Muscle of arm (tissue), 14 donors: ENCODE measurements at places on chromosomes 16 and 17. TPM values are rescaled to one million over a fixed set of nuclear protein-coding genes. Genes with fewer than 3 reads are reported as not detected.

DNA sequence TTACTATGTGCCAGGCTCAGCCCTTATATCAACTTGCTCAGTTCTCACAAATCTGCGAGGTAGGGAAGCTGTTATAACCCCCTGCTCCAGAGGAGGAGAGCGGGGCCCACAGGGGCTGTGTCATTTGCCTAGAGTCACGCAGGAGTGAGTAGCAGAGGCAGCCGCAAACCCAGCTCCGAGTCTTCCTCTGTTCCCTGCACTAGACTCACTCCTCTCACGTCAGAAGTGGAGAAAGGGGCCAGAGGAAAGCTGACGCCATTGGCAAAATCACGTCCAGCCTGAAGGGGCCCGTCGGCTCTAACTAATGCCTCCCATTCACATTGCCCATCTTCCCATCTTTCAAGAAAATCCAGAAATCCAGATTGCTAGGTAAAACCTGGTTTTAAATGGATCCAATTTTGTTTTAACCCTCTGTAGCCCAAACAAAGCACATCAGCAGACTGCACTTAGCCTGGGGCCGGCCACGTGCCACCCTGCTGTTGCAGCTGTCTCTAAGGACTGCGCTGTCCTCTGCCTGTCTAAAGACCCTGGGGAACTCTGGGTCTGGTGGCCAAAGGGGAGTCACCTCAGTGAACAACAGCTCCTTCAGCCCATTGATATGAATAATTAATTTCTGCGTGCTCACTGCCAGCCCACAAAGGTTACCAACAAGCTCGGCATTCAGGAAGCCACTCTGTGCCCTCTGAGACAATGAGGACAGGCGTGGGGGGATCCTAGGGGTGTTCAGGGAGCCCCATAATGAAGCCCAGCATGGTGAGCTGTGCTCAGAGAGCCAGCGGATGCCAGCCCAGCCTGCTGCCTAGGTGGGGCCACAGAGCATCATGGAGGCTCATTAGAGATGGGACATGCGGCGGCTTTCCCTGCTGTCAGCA is 36.7 kb upstream of the ABR start:
- DNase-seq = no peak

DNA sequence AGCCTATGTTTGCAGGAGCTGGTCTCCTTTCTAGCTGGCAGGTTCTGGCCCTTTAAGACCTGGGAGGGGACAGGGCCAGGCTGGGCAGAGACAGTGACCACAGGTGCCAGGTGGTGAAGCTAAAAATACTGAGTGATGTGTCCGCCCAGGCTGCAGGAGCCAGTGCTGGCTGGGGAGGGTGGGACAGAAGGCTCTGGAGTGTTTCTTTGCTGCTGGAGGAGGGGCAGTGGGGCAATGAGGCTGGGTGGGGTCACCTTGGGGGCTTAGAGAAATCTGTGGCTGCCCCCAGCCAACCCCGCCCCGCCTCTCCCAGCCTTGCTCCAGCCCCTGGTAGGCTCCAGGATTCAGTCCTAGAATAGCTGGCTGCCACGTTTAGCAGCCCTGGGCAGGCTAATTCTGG is 30.4 kb upstream of the SBK1 start:
- peak; percentile 16 for DNase-seq

GRCh38 chr17:61081959-61082358 is 317.7 kb upstream of the TBX2 start:
- no peak for DNase-seq

DNA sequence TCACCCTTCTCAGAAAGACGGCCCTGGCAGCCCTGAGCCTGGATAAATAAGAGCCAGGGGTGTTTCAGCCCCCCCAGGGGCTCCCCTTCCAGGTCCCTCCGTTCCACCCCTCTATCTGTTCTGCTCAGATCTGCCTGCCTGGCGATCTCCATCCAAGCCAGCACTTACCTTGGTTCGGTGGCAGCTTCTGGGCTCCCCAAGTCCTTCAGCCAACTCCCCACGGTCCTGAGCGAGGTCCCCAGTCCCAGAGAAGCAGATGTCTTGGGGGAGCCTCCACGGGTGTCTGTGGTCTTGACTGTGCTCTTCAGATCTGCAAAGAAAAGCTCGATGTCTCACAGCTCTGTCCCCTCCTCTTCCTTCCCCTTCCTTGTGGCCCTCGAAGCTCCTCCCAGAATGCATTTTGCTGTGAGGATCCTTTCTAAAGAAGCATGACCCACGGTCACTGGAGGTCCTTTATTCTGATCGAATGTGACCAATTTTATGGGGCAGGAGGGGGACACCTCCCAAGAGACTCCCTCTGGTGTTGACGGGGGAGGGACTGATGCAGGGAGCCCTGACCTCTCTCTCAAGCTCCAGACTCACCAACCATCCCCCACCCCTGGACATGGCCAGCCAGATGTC is at the start of gene PIK3R6:
Gene PIK3R6 (minus strand): TSS at position 314 of the 621 bp plus-strand sequence. CDS start 17,880 bp downstream, outside the sequence.
- DNase-seq = no peak

- DNase-seq = no peak
Observed at GRCh38 chr16:66695471-66695934, 1.0 kb downstream of the CMTM4 start.

- no peak for DNase-seq
Observed at GRCh38 chr16:30457256-30457655, 11.6 kb upstream of the SEPHS2 start.

GRCh38 chr16:87062569-87063442 is 254.4 kb downstream of the C16orf95 start:
- peak; percentile 77 for DNase-seq

DNA sequence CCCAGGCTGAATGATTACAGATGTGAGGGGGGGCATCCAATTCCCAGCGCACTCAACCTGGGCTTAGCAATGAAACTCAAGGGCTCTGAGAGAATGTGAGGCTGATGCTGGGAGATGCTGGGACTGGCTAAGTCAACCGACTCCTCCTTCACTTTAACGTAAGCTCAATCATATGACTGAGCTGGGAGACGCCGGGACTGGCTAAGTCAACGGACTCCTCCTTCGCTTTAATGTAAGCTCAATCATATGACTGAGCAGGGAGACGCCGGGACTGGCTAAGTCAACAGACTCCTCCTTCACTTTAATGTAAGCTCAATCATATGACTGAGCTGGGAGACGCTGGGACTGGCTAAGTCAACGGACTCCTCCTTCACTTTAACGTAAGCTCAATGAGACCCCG is 179.4 kb downstream of the VPS53 start:
- peak; percentile 76 for DNase-seq

DNA sequence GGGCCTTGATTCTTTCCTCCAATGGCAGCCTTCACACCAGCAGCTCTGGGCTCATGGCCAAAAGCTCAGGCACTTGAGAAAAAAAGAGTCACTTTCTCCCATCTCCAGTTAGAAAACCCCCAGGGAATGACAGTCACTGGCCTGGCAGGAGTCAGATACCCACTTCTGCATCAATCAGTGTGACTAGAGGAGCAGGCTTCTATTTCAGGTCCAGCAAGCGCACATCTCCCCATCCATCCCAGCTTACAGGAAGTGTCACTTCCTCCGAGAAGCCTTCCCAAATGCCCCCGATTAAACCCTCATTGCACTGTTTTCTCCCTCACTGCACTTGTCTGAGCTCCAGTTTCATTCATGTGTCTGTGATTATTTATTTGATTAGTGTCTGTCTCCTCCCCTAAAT is 30.4 kb upstream of the CCL1 start:
- no peak for DNase-seq

DNA sequence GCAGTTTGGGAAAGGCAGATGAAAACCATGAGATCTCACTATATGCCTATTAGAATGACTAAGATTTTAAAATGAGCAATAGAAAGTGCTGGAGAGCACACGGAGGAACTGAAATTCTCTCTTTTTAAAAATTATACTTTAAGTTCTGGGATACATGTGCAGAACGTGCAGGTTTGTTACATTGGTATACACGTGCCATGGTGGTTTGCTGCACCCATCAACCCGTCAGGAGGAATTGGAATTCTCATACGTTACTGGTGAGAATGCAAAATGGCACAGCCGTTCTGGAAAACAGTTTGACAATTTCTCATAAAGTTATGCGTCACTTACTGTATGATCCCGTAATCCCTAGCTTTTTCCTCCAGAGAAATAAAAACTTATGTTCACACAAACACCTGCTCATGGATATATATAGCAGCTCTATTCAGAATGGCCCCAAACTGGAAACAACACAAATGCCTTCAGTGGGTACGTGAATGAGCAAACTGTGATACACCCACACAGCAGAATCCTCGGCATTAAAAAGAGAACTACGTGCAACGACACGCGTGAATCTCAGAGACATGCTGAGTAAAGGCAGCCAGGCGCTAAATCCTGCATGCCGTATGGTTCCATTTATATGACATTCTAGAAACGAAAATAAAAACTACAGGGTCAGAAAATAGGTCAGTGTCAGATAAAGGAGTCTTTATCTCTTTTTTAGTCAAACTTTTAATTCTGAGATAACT is 11.8 kb downstream of the PIK3R6 start:
- no peak for DNase-seq

DNA sequence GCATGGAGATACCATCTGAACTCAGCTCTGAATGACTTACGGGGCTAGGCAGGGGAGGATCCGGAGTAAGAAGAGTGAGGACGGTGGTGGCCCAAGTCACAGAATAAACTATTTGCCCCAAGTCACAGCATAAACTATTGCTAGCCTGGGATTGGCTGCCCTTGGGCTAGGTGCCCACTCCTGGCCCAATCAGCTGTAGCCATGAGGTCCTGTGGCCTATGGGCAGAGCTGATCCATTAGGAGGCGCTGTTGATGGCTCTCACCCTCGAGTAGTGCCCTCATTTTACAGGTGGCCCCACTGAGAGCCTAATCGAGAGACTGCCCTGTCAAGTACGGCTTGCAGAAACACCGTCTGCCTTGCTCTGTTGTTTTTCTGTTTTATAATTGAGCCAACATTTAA is 62.3 kb upstream of the ZNF423 start:
- DNase-seq = no peak

DNA sequence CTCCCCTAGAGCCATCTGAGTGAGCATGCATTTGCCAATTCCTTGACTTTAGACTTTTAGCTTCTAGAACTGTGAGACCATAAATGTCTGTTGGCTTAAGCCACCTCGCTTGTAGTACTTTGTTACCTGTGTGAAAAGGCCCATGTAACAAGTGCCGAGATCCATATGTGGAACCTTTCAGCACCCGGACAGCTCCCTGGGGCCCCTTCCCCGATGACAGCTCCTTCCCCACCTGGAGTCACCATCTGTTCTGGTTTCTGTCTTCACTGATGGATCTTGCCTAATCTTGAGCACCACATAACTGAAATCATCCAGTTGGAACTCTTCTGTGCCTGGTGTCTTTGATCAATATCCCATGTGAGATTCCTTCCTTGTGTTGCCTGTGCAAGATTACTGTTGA is 78.9 kb upstream of the EEF2KMT start:
- no peak for DNase-seq

DNA sequence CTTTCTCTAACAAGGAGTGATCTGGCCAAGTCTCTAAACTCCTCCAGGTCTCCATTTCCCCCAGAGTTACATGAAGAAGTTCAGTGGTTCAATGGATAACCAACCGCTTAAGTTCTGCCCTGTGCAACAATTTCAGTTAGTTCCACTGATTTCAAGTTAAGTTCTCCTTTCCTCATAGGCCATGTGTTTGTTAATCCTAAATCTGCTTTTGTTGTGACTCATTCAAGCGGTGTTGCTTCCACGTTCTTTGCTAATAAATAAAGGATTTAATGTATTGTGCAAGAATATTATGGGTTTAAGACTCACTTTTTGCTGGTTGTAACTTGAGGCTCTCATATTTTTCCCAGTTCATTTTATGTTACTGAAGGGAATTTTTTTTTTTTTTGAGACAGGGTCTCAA is 36.3 kb downstream of the GNA13 start:
- DNase-seq = no peak

DNA sequence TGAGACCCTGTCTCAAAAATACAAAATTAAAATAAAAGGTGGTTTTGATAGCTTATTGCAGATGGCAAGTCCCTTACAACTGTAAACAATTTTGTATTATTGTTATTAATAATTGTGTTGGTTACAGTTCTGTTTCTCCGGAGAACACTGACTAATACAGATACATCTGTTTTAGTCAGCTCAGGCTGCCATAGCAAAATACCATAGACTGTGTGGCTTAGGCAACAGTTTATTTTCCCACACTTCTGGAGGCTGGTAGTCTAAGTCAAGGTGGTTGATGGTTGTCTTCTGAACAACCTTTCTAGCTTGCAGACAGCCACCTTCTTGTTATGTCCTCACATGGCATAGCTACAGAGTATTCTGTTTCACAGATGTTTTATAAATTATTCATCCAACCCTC is 14.2 kb upstream of the IL21R start:
- DNase-seq = no peak

DNA sequence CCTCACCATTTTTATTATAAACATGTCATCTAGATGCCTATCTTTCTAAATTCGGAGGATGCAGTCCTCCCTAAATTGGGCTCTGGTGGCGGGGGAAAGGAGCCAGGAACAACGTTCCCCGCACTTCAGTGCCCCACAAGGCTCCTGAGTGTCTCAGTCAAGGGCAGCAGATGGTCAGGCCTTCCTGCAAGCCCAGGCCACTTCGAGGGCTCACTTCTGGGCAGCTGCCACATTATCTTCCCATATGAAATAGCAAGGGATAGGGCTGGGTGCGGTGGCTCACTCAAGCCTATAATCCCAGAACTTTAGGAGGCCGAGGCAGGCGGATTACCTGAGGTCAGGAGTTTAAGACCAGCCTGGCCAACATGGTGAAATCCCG is 32.3 kb downstream of the FBXO31 start:
- DNase-seq = no peak

DNA sequence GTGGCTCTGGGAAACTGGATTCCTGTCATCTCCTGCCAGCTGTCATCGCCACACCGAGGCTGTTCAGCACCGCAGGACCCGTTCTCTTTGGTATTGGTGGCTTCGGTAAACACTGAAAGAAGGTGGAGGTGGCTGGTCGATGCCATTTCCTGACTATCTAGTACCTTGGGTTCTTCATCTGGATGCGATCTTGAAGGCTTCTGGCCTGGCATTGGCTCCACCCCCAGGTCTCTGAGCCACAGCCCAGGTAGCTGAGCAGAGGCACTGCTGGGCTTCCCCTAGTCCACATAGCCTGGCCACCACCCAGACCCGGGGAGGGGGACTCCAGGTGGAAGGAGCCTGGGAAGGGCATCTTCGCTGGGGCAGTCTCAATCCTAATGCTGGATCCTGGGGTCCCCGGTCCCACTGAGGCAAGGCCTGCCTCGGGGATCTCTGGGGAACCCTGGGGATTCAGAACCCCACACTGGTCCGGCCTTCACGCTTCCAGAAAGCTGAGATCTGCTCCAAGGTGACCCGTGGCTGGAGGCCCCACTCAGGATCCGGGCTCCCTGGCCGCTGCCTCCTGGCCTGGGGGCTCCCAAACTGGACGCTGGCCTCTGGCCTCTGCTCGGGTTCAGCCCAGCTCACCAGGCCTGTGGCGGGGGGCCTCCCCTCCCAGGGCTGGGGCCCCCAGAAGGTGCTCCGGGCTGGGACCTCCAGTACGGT is 1.8 kb downstream of the C16orf54 start:
- DNase-seq = no peak

Gene MT1F
- 38.7 TPM for polyA plus RNA-seq

Gene IRF8
- 5.8 TPM for polyA plus RNA-seq

Gene TLCD3B
- polyA plus RNA-seq = 0.53 TPM

Gene NGFR
- polyA plus RNA-seq = 59.4 TPM

Gene FAM171A2
- polyA plus RNA-seq = 57.4 TPM

Gene CD79B
- polyA plus RNA-seq = 2.3 TPM

Gene RPGRIP1L
- 11.3 TPM for polyA plus RNA-seq

Gene OSGIN1
- polyA plus RNA-seq = 0.17 TPM

Gene KRTAP4-6
- polyA plus RNA-seq = not detected

Gene FBXO39
- polyA plus RNA-seq = not detected

Gene ALDH3A1
- not detected for polyA plus RNA-seq

Gene FNDC8
- not detected for polyA plus RNA-seq
